ENCODE measurements at places on chromosomes 7 and 10.

DNA sequence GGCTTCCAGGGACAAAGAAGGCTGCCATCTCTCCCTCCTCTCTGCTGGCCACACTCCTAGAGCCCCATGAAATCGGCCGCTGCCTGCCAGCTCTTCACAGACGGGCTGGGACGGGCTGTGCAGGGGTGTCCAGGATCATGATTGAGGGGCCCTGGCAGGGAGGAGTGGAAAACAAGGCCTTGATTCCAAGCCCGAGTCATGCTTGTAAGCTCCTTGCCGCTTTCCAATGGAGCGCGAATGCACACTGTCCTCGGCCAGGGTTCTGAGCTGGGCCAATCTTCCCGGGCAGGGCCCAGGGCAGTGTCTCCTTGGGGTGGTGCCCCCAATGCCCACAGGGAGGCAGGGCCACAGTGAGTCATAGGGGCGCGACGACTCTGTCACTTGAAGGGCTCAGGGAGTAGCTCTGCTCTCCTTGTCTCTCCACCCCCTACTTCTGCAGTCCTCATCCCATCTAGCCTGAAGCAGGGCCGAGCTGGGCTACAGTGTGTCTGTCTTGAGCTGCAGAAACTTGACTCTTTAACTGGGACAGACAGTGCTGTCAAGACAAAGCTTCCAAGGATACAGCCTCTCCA lies 186.2 kb upstream of the SVIL start:
- DNase-seq, result no peak

- DNase-seq, result no peak
These were observed 46.8 kb downstream of the PTTG1IP2 start for GRCh38 chr7:90516257-90516656.

DNA sequence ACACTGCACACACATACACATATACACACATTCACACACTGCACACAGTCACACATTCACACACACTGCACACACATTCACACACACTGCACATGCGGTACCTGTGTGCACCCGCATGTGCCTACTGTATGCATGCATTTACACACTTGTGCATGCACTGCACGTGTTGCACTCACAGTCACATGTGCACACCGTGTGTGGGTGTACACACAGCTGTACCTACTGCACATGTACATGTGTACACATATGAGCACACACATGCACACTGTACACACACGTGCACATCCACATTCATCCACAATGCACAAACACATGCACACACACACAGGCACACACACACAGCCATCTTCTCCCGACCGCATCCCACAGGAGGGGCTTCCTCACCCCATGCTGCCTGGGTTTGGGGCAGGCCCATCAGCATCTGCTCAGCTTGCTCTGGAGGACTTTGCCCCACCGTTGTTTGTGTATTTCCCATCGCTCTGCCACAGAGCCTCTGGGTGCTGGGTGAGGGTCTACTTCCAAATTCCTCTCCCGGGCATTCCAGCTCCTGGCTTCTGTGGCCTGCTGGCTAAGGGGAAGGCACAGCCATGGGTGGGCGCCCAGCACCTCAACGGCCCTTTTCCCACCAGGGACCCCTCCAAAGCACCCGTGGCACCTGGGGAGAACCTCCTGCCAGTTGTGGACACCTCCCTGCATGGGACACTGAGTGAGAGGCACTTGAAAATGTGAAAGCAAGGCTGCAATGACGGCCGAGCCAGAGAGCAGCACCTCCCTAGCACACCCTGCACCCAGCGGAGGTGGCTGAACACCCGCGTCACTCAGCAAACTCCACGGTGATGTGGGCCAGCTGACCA lies 324.3 kb downstream of the PTPRN2 start:
- no peak for DNase-seq

- no peak for DNase-seq
These were observed 79.9 kb upstream of the ABCB5 start for GRCh38 chr7:20535541-20535940.

DNA sequence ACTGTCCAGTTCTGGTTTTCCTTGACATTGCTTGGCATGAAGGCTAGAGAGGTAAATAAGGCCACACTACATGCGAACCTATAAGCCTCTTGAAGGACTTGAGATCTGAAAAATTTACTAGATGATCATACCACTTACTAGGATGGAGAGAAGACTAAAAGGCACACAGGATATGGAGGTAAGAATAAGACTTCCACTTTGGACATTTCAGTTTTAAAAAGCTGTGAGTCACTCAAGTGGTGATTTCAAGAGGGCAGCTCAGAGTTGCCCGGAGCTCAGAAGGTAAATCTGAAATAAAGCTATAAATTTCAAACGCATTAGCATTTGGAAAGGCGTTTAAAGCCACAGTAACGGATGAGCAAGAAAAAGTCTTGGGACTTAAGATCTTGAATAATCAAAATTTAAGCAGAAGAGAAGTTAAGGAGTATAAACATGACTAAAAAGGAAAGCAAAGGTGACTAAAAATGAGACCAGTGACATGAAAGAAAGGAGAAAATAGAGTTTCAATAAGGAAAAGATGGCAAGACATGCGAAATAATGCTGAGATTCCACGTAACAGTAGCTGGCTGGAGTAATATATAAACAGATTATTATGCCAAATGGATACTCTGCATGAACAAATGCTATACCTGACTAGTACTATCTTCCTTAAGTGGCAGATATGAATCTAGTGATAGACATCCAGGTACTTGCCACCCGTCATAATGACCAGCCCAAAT lies 68.3 kb downstream of the SNX13 start:
- DNase-seq, result no peak

DNA sequence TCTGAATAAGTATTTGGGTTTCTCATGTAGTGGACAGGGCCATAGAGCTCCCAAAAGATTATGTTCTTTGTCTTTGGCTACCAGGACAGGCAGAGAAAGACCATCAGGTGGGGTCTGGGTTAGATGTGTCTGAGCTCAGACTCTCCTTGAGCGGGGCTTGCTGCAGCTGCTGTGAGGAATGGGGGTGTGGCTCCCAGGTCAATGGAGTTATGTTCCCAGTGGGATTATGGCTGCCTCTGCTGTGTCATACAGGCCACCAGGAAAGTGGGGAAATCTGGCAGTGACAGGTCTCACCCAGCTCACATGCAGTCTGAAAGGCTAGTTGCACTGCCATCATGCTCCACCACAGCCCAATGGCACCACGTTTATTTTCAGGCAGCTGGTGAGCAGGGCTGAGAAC lies 97.0 kb upstream of the FERD3L start:
- no peak for DNase-seq

- DNase-seq, result no peak
These were observed 93.8 kb downstream of the MAP3K8 start for GRCh38 chr10:30527623-30528428.

DNA sequence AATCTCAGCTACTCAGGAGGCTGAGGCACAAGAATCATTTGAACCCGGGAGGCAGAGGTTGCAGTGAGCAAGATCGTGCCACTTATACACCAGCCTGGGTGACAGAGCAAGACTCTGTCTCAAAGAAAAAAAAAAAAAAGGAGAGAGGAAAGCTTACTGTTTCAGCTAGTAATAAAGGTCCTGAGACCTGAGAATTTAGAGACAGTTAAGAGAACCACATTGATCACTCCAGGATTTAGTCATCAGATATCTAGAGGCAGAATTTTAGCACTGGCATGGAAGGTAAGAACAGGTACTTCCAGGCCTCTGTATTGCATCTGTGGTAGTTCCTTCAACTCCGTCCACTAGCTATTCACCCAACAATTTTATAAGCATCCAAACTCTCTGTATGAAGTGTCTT lies 7.8 kb downstream of the COG5 start:
- DNase-seq, result no peak

DNA sequence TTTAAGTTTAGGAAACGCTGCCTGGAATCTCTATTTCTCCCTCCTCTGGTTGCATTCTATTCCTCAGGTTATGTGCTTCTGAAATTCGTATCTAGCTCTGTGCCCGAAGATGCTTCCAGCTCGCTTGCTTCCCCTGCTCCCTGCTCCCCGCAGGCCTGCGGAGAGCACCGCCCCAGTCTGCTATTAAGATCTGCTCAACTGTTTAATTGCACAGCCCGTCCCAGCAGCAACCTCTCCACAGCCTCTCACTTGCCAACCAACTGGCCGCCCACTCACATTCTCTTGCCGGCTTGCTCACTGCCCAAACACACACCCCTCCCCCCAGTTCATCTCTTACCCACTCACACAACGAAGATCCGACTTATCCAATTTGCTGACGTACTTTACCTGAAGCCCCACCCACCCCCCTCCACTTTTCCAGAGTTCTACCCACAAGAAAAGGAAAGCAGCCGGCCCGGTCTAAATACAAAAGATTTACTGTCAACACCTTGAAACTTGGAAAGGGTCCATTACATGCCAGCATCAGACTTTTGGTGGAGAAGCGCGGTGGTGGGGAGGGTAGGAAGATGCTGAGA lies 167.3 kb upstream of the KLF14 start:
- DNase-seq, result no peak

GRCh38 chr7:39299695-39300094 lies 266.5 kb upstream of the YAE1 start:
- no peak for DNase-seq

- DNase-seq, result no peak
These were observed 186.7 kb upstream of the HGF start for GRCh38 chr7:81956520-81956919.

GRCh38 chr7:1721047-1721690 lies 51.1 kb downstream of the ELFN1 start:
- no peak for DNase-seq

DNA sequence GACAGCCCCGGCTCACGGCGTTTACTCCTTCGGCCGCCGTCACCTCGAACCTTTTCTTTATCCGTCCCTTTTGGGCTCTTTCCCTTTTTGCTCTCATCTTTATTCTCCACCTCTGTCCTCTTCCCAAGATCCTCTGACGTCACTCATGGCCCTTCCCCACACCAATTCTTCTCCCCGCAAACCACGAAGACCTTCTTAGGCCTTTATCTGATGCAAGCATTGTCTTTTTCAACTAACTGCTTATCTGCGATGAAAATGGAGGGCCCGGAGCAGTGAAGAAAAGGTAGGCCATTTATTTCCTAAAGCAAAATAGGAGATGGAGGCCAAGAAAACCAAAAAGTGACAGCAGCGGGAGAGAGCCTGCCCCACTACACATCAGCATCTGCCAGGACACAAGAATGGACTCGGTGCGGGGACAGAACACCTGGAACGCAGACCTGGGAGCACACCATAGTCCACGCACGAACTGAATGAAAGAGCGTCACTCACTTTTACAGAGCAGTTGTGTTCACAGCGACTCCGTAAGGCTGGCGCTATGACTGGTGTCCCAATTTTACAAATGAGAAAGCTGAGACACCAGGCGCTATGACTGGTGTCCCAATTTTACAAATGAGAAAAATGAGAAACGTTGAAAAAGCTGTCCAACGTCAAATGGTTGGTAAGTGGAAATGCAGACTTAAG lies 45.3 kb downstream of the ZNF777 start:
- DNase-seq, result no peak

- no peak for DNase-seq
These were observed 99.7 kb upstream of the DDC start for GRCh38 chr7:50664937-50665336.

DNA sequence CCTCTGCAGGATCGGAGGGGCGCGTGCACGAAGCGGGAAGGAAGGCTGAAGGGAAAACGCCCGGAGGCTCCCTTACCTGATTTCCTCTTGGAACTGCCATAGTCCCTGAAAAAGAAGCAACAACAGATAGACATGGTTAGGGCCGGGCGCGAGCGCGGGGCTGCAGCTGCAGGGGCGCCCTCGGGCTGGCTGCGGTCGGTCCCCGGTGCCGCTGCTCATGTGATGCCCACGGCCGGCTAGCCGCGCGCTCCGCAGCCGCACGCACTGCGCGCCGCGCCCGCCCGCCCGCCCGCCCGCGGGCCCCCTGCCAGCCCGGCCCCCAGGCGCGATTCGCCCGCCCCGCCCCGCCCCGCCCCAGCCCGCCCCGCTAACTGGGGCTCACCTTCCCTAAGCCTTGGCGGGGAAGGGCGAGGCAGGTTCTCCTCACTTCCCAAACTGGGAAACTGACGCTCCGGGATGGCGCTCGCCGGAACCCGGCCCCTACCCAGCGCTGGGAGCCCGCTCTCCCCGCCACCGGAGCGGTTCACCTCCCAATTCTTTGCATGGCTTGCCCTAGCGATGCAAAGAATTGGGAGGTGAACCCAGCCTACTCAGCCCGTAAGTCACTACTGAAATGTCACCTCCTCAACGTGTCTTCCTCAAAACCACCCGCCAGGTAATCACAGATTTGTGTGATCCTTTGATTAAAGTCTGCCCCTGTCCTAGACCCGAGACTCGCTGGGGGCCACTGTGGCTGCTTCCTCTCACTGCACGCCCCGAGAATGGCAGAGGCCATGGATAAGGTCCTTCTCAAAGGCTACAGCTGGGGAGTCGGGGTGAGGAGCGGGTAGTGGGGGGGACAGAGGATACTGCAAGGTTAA lies 162.2 kb downstream of the SH3PXD2A start:
- no peak for DNase-seq

GRCh38 chr10:102633287-102633686 lies 11.0 kb upstream of the TRIM8 start:
- DNase-seq, result peak; percentile 16

- DNase-seq, result no peak
These were observed 39.2 kb downstream of the PTPRE start for GRCh38 chr10:127945948-127946711.

DNA sequence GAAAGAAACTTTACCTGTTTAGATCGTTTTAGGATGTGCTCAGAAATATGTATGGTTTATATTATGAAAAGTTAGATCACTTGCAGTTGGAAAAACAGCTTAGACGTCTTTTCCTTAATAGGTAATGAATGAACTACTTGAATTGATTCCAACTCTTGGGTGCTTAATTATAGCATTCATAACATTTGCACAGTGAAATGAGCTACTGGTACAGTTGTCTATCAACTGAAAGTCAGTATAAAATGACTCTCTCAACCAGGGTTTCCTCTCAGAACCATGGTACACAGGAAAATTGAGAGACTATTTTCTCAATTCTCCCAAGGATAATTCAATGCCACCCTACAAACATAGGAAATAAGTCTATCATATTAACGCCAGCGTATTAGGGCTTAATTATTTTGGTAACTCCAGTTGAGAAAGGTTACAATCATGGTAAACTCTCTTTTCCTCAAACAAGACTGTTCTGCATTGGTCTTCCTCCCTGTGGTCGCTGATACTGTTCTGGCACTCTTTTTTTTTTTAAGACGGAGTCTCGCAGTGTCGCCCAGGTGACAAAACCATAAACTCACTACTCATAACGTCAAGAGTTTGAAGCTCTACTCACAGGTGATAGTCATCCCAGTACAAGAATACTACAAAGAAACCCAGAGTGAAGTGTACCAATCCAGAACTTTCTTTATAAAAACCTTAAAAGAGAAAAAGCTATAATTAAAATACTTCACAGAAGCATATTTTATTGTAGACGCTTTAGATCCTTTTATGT lies 2.0 kb downstream of the ANLN start:
- no peak for DNase-seq

- DNase-seq, result no peak
These were observed 125.7 kb upstream of the CDK1 start for GRCh38 chr10:60652628-60653027.

All from activated T-cell treated with anti-CD3 and anti-CD28 coated beads for 48 hours (primary cell).